ENCODE measurements at places on chromosomes 3 and 15.

DNA sequence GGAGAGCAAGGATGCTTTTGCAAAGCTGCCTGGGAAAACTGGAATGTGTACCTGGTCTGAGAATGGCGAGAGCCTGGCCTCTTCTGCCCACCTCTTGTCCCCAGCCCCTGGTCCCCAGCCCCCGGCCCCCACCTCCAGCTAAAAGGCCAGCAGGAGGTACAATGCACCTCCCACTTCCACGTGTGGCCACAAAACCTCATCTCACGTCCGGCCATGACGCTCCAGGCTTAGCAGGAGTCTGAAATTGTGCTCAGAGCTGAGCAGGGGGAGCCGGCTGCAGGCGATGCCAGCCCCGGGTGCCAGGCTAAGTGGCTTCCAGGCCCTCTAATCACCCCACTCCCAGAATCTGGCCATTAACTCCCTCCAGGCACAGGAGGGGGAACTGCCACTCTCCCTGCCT is 83.1 kb upstream of the PRR20G start:
- no peak for DNase-seq

DNA sequence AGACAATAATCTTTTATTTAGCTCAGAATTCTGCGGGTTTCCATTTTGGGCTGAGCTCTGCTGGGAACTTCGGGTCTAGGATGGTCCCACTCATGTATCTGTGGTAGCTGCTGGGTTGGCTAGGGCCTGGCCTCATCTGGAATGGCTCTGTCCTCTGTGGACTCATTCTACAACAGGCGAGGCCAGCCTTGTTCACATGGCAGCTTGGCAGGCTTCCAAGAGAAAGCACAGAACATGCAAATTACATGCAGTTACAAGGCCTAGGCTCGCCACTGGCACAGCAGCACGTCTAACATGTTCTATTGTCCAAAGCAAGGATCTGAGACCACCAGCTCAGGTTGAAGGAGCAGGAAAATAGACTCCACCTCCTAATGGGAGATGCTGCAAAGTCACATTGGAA is 431.4 kb downstream of the PDCD6IP start:
- no peak for DNase-seq

GRCh38 chr3:106842151-106842550 is 535.1 kb upstream of the CCDC54 start:
- no peak for DNase-seq

DNA sequence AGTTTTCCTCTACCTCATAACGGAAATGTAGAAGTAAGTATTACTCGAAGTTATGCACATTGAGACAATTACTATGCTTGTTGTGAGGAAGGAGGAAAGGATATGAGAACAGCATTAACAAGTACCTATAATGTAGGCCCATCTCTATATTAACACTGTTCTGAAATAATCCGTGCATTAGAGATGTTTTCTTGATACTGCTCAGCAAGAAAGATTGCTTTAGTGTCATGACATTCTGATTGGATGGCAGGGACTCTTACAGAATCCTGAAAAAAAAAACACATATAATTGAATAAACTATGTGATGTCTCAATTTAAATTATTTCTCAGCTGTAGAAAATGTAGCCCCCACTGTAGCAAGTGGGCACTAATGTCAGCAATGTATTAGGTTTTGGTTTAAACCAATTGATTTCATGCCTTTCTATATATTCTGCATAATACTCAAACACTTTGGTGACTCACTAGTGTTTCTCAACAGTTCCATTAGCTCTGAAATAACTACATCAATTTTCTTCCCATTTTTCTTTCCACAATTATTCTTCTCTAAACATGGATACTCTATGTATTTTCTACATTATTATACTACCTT is 598.3 kb upstream of the BCHE start:
- DNase-seq, result no peak

- DNase-seq, result no peak
Measured at GRCh38 chr3:123341871-123342630, 106.8 kb downstream of the ADCY5 start.

DNA sequence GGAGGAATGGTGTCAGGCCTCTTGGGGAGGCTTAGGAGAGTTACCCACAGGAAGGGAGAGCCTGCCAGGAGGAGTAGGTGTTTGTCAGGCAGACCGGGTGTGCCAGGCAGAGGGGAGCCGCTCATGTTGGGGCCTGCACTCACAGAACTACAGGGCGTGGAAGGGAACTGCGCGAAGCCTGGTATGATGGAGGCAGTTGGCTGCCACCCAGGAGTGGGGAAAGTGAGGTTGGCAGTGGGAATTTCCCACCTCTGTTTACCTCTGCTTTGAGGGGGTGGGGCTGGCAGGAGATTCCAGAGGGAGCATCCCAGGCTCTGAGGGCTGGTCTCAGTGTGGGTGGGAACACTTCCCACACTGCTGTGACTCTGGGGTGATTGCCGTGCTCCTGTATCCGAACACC is 99.9 kb downstream of the SLCO3A1 start:
- no peak for DNase-seq

DNA sequence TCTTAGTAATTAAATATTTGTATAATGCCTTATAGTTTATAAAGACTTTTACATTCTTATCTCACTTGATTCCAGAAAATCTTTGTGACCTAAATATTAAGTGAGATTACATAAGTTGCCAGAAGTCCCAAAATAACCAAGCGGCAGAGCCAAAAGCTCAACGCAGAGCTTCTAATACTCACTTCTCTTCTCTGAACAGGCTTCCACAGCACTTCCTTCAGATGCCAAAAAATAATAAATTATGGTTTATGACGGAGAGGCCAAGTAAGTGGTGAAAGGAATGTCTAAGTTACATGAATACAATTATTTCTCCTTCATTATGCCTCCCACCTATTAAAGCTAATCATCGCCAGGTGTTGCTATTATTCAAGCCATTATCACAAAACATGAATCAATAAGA is 110.3 kb downstream of the GBE1 start:
- no peak for DNase-seq

- no peak for DNase-seq
Measured at GRCh38 chr3:53163444-53164387, 2.7 kb downstream of the PRKCD start.

DNA sequence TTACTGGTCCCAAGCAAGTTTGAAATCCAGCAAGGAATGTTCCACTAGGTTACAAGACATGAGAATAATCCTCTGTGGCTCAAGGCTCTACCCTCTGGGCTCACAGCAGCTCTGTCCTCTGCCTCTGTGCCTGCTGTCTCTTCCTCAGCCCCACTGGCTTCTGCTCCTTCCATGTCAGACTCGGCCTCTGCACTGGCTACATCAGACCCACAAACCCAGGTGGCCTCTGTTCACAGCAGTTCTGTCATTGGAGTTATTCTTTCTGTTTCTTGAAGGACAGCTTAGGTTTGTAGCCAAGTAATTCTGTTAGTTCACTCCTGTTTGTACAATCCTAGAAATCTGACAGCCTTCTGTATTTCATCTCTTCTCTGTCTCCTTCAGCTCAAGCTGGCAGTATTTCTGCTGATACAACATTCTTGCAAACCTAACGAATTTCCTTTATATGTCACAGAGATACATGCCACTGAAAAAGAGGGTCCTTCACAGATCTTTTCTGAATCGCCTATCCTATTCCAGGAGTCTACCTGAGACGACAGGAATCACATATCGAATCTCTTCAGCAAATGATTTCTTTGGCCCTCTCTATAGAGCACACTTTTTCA is 227.8 kb upstream of the PLSCR5 start:
- no peak for DNase-seq

DNA sequence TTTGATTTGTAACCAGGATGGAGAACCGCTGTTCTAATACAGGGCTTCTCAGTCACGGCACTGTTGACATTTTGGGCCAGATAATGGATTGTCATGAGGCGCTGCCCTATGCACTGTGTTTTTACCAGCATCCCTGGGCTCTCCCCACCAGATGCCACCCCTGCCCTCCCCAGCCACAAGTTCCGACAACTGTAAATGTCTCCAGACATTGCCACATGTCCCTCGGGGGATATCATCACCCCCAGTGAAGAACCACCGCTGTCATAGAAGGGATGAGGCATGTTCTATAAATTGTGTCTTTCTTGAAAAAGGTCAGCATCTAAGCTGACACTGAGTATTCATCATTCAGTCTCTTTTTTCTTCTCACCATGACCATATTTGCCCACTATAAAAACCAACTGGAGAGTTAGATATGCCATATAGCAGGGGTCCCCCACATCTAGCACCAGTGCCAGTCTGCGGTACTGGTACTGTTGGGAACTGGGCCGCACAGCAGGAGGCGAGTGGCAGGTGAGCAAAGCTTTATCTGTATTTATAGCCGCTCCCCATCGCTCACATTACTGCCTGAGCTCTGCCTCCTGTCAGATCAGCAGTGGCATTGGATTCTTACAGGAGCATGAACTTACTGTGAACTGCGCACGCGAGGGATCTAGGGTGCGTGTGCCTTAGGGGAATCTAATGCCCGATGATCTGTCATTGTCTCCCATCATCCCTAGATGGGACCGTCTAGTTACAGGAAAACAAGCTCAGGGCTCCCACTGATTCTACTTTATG is 260.5 kb upstream of the ST8SIA2 start:
- no peak for DNase-seq

DNA sequence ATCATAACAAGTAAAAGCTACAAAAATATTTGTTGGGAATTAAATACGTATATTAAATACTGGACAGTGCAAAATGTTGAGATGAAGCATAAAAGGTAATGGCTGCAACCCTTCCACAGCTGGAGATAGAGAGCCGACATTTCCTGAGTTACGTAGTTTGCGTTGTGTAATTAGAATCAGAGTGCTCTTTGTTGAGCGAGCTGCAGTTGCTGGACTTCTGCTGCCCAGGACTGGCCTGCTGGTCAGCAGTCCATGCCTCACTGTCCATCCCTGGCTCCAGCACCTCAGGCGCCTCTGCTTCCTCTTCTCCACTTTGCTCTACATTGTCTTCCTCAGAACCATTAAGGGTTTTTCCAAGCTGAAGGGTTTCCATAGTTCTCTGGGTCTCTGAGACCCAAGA is 28.4 kb upstream of the SHC4 start:
- no peak for DNase-seq

DNA sequence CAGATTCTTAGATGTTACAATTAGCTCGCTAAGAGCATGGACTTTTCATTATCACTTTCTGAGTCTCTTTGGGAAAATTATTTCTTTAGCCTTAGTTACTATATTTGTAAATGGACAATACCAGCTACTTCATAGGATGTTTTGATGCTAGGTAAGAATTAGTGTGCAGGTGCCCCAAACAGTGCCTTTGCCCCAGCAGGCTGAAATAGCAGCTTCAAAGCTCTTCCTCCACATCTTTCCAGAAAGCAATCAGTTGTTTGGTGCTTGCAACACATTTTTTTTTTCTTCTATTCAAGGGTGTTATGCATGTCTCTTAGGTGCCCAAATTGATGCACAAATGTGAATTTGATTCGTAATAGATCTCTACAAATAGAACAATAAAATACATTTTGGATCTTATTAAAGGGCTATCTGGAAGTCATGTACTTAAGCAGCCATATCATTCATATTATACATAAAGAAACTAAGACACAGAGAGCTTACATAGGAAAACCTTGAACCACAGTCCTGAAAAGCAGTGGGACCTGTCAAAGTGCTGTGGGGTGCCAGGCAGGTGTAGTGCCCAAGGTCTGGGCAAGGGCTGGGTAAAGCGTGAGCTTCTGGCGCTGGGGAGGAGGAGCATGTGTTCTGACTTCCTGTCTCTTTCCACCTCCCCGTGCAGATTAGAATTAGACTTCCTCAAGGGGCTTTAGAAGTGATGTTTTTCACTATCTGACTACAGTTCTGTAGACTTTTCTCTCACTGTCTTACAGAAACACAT is 62.9 kb downstream of the FNDC3B start:
- DNase-seq, result peak; percentile 50

DNA sequence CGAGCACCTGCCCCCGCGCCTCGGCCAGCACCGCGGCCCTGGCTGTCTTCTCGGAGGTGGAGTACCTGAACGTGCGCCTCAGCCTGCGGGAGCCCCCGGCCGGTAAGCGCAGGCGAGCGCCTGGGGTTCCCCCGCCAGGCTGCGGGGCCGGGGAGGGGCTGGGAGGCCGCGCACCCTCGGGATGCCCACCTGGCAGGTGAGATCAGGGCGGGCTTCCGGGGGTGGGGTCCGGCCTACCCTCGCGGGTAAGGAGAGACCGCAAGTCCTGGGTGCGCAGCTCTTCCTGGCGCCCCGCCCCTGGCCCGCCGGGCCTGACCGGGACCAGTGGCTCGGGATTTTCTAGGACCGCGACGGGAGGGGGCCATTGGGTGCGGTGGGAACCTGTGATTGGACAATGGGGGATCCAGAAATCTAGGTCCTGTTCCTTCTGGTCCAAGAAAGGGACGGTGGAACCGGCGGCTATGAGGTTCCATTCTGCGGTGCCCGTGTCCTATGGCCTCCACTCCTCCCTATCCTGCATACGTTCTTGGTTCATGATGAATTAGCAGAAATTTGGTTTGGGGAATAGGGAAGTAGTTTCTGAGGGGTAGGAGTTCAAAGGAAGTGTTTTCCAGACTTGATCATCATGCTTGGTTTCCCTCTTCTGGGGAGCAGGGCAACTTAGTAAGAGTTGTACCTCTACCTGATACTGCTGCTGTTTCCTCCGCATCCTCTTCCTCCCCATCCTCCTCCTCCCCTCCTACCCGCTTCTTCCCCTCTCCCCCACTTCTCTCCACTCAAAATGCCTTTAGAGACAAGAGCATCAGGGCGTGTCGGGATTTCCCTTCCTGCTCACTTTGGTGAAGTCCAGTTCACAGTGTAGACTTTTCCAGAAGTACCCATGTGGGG is 808 bp downstream of the ARRDC4 start:
- DNase-seq, result no peak

GRCh38 chr3:142897807-142898206 is 8.9 kb upstream of the PCOLCE2 start:
- no peak for DNase-seq

- no peak for DNase-seq
Measured at GRCh38 chr15:84908564-84908963, 24.1 kb downstream of the SLC28A1 start.

DNA sequence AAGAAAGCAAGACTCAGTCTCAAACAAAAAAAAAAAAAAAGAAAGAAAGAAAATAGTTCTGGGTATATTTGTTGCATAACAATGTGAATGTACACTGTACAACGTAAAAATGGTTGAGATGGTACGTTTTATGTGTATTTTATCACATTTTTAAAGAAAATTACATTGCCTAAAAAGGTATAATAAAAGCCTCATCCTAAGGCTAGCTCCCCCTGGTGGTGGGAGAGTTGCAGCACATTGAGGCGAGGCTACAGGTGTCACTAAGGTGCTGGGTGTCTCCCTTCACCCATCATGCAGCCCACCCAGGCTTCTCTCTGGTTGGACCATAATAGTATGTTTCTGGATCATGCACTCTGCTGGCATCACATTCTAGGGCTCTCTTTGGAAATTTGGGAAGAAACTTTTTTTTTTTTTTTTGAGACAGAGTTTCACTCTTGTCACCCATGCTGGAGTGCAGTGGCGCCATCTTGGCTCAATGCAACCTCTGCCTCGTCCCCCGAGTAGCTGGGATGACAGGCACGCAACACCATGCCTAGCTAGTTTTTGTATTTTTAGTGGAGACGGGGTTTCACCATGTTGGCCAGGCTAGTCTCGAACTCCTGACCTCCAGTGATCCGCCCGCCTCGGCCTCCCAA is 12.4 kb upstream of the RAB11A start:
- DNase-seq, result peak; percentile 64

DNA sequence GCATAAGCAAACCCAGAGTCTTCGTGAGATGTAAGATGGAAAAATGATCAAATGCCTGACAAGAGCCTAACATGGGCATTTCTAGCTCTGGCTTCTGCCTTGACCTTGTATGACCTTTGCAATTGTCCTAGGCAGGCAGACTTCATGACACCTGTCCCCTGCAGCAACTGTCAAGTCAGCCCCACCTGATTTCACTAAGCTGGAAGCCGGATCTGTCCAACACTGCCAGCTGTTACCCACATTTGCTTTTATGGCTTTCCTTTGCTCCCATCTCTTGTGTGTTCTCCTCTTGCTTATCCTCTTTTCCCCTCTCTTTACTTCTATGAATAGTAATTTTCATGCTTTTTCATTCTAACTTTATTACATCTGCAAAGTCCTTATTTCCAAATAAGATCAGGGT is 48.5 kb upstream of the TNIK start:
- DNase-seq, result no peak
